ENCODE measurements at places on chromosomes 4 and X. TPM values are rescaled to one million over a fixed set of nuclear protein-coding genes. Genes with fewer than 3 reads are reported as not detected.

DNA sequence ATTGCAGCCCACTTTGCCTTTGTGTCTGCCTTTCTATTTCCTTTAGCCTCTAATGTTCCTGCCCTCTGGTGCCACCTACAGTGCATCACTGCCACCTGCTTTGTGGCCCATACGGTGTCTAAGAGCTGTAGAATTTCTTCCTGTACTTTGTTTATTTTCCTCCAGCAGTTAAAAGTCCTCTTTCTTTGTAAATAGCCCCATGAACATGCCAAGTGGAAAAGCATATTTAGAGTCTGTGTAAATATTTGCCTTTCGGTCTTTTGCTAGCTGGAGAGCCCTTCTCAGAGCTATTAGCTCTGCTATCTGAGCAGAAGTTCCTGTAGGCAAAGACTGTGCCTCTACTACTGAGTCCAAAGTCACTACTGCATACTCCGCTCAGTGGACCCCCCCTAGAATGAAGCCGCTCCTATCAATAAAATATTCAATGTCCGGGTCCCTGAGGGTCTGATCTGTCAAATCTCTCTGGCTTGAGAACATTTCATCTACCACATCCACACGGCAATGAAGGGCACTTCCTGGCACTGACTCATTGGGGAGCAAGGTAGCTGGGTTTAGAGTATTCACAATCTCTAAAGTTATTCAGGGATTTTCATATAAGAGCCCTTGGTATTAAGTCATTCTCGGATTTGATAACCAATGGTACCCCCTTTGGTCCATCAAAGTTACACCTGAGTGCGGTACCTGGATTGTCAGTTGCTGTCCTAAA, 36.3 kb downstream of the SULT1E1 start:
- no peaks in the 10 kb centered on the region for H3K4me1 ChIP-seq
- DNase-seq, result peak; percentile 40
- no peaks in the 10 kb centered on the region for H3K27me3 ChIP-seq
- no peaks in the 10 kb centered on the region for H3K36me3 ChIP-seq
- H3K4me3 ChIP-seq, result no peak overlapping the region

DNA sequence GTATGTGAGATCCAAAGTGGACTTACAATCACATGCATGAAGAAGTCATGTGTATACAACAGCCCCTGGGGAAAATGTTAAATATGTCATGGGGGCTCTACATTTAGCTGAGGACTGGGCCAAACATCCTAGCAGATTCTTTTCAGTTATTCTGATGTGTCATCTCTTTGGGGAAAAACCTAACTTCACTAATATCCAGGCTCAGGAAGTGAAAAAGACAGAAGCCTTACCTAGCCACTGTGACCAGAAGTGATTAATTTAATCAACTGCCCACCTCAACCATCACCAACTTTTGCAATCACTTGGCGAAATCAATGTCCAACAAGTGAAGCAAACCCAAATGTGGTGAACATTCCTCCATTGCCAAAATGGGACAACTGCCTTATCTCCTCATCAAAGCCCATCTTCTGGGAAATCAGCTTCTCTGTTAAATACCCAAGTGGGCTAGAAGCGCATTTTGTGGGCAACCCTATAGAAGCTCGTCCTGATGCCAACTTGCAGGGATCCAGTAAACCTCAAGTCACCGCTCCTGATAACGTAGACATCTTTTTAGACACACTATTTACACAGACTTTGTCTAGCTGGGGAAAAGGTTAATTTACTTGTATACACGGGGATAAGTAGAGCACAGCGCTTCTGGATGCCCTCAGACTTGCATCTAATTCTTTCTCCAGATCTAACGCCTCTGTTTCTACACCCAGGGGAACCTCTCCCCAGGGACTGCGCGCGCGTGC, 1.4 kb upstream of the HHIP start:
- no peak for DNase-seq
- no peak overlapping the region for H3K4me3 ChIP-seq
- no peaks in the 10 kb centered on the region for H3K27me3 ChIP-seq

GRCh38 chr4:151933122-151933827, 172.5 kb upstream of the GATB start:
- H3K27me3 ChIP-seq, result no peaks in the 10 kb centered on the region
- H3K4me3 ChIP-seq, result no peak overlapping the region
- no peaks in the 10 kb centered on the region for H3K36me3 ChIP-seq
- no peak overlapping the region for H3K27ac ChIP-seq
- DNase-seq, result no peak

Gene MAGEB10
- total RNA-seq, result not detected

Measured in CD4-positive, alpha-beta memory T cell (primary cell).